ENCODE measurements at places on chromosomes 1 and 21.

DNA sequence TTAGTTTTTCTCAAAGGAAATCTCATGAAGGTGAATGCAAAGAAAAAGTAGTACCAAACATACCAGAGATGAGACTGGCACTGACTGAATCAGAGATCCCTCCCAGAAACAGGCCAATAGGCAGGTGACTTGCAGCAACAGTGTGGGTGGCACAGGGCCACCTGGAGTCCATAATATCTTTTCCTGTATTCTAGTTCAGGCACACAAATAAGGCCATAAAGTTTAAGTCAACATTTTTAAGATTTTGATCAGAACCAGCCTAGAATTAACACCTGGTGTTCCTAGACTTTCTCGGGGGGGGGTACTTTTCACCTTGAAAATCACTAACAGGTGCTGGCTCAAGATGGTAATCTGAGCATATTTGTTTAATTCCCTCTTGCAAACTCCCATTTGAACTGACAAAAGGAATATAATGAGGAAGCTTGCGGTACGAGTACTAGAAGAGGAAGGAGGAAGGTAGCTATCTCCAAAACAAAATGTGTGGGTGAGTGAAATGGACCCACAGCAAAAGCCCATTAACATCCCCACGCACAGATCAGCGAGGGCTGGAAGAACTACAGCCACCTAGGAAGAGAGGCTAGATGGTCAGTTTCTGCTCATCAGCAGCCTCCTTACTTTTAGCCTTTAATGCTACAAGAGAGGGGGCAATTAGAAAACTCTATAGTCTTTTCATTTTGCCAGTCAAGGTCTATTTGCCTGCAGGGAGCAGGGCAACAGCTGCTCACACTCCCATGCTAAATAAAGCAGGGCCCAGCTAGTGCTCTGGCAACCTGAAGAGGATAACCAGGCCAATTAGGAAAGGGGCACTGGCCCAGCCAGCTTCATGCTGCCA, 18.9 kb downstream of the SDE2 start:
- DNase-seq, result no peak

DNA sequence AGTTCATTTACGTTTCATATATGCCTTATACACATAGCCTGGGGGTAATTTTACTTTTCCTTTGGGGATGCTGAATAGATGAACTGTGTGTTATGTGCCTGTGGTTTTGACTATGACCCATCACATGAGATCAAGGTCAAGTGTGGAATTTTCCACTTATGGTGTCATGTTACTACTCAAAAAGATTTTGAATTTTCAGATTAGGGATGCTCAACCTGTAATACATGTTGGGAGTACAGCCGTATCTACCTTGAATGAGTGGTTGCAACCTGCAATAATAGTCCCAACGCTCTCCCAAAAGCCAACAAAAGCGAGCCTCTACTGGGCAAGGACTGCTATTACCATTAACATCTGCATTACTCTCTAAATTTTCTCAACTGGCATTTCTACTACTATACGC, 68.5 kb upstream of the SDC3 start:
- peak; percentile 9 for DNase-seq

- DNase-seq, result no peak
Observed at GRCh38 chr21:26438976-26439375, 134.1 kb downstream of the CYYR1 start.

- peak; percentile 39 for DNase-seq
Observed at GRCh38 chr1:232951180-232951579, 769 bp downstream of the NTPCR start.

- no peak for DNase-seq
Observed at GRCh38 chr1:3515774-3516480, 61.5 kb downstream of the ARHGEF16 start.

GRCh38 chr1:225817611-225818061, 7.7 kb downstream of the EPHX1 start:
- DNase-seq, result peak; percentile 94

- no peak for DNase-seq
Observed at GRCh38 chr1:16449666-16450065, 9.1 kb downstream of the NECAP2 start.

DNA sequence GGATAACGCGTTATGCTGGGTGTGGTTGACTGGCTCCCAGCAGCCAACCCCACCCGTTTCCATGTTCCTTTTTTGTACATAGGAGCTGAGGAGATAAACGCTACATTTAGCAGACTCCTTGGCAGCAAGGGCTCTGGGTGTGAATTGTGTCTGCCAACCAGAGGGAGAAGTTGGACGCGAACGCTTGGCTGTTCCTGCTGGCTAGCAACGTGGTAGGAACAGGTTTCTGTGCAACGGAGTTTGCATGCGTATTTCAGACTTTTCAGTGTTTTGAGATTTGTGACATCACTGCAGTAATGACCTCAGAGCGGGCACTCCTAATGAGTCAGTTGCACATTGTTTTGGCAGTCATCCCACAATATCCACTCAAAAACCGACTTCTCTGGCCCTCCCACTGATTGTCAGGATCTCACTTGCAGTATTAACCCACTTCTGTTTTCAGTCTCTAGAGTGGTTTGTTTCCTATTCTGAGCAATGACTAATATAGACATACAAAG, 98.7 kb upstream of the RGS1 start:
- no peak for DNase-seq

- no peak for DNase-seq
Observed at GRCh38 chr1:56074007-56074651, 505.2 kb downstream of the PLPP3 start.

DNA sequence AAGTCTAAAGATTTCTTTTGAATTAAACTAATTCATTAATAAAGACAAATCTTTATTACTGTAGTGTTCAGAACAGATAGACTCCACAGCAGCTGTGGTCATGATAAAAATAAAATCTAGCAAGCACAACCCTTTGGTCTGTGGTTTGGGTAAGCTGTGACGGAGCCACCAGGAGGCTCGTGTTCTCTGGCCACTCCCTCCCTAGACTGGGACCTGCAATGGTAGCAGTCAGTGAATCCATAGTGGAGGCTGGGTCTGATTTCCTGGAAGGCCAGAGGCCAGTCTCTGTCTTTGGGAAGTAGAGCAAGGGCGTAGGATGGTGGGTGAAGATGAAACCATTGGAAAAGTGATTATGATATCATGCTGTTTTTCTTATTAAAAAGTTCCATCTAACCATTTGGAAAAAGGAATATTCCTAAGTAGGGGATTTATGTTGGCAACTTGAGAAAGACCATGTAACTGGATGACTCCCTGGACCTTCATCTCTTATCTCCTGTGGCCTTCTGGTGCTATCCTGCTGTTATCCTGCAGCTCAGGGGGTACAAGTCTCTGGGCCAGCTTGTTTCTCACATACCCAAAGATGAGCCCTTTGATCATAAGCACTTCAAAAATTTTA, 39.0 kb downstream of the TENT5C start:
- DNase-seq, result no peak

- DNase-seq, result no peak
Observed at GRCh38 chr1:85047144-85047471, 1.2 kb downstream of the MCOLN3 start.

DNA sequence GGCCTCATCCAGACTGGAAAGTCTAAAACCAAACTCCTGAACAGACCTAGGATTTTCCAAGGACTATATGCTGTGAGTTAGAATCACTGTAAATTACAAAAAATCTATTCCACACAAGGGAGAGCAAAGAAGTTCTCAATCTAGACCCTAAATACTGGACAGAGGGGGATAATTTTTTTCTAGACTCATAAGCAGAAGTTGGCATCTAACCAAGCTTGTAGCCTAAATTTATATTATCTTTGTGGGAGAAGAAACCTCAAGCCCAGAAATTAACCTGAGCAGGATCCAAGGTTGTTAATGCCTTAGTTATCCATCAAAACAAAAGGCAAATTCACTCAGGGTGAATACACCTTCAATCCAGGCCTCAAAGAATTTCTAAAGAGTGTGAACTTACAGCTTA, 290.2 kb downstream of the SMYD3 start:
- DNase-seq, result no peak

DNA sequence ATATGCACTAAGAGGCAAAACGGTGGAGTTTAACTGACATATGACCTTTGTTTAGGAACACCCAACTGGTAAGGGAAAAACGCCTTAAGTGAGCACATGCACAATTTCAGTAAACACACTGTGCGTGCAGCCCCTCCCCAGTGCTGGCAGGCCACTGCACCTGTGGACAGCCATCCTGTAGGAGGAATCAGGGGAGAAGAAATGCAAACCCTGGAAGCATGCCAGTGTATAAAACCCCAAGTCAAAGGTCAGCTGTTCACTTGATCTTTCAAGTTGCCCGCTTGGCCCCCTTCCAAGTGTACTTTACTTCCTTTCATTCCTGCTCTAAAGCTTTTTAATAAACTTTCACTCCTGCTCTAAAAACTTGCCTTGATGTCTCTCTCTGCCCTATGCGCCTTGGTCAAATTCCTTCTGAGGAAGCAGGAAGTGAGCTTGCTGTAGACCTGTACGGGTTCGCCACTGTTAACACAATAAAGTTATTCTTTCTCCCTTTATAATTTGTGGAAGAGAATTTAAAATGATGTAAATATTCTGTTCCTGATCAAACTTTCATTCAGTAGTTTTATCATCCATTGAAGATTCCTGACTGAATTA, 31.8 kb downstream of the USP25 start:
- no peak for DNase-seq

DNA sequence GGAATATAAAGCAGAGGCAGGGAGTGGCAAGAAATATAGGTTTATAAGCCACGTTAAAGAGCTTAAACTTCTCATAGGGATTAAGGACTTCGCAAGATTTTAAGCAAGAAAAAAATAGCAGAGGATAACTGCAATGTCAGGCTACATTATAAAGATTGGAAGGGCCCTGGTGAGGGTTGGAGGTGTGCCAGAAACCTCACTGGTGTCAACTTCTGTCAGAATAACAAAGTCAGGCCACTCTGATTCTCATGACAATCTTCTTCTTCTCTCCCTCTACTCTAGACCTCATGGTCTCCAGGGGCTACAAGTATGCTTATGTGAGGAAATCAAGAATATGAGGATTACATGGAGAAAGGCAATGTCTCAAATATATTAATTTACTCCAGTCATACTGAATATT, 32.6 kb upstream of the FMO2 start:
- DNase-seq, result no peak

GRCh38 chr1:8294170-8294697, 23.7 kb upstream of the SLC45A1 start:
- DNase-seq, result no peak

GRCh38 chr1:112284796-112285195, 111.2 kb upstream of the CTTNBP2NL start:
- no peak for DNase-seq

- no peak for DNase-seq
Observed at GRCh38 chr1:218587900-218588299, 242.8 kb downstream of the TGFB2 start.

DNA sequence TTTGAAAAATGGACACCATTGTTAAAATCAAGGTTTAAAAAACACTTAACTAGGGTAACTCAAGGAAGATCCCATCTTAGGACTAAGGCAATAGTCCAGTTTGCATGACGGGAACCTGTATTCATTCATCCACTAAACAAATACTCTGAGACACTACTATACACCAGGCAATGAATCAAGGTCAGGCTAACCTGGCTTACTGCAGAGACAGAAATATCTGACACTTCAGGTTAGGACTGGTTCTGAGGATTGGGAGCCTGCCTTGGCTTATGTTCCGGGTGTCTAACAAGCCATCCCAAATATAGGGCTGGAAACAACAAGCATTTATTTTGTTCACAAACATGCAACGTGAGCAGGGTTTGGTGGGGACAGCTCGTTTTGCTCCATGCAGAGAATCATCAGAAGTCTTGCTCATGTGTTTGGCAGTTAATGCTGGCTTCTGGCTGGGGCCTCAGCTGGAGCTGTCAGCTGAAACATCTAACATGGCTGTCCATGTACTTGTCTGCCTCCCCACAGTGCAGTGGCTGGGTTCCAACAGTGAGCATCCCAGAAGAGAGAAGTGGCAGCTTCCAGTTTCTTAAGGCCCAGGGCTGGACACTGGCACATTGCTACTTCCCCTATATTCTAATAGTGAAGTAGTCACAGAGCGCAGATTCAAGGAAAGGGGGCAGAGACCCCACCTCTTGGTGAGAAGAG, 37.0 kb upstream of the CAMK1G start:
- no peak for DNase-seq

GRCh38 chr21:26194811-26195251, 24.3 kb upstream of the APP start:
- no peak for DNase-seq

DNA sequence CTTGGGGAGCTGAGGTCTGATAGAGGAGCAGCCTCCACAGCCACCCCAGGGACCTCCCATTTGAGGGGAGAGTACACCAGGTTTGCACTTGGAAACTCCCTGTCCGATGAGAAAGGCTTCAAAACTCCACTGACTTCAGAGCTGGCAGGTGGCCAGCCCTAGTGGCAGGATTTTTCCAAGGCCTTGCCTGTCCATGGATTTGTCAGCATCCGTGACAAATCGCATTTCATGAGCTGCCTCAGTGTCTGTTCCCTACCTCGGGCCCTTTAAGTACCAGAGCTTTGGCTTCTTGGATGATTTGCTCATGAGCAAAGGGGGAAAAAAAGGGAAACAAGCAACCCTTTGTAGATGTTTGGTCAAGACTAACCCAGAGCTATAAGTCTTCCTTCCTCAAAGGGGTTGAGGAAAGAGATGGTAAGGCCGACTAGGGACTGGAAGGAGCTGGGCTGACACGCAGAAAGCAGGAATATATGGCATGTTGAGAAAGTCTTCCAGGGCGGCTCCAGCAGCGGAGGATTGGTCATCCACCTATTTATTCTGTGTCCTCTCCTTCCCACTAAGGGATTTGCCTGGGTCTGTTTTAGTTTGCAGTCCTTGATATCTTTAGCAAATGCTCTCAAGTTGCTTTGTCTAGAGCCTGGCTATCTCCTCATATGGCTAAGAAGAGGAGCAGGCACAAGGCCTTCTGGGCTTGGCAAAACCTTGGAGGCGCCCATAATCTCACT, 2.7 kb upstream of the HSPG2 start:
- DNase-seq, result peak; percentile 65

- DNase-seq, result no peak
Observed at GRCh38 chr1:218591966-218592365, 246.8 kb downstream of the TGFB2 start.

- no peak for DNase-seq
Observed at GRCh38 chr1:45012639-45013278, 705 bp downstream of the UROD start.

GRCh38 chr21:41570791-41571355, 62.9 kb upstream of the TMPRSS2 start:
- no peak for DNase-seq

GRCh38 chr1:239287296-239287695, 99.1 kb upstream of the CHRM3 start:
- DNase-seq, result no peak

DNA sequence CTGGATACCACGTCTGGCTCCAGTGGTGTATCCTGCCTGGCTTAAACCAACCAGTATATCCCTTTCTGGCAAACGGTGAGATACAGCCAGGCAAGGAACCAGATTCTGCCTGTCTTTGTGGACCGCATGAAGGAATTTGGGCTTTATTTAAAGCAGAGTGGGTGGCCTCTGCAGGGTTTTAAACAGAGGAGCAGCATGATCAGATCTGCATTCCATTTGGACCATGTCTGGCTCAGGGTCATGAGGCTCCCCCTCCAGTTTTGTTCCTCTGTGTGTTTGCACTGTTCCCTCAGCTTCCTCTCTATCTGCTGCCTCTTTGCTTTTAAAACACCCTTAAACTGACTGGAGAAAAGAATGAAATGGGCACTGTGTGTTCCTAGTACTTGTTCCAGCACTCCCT, 195.0 kb downstream of the GIPC2 start:
- DNase-seq, result no peak

- peak; percentile 4 for DNase-seq
Observed at GRCh38 chr21:25385911-25386474, 221.3 kb downstream of the MRPL39 start.

- DNase-seq, result no peak
Observed at GRCh38 chr1:209291715-209292114, 291.8 kb upstream of the CAMK1G start.

GRCh38 chr21:39568361-39568760, 44.4 kb upstream of the B3GALT5 start:
- DNase-seq, result no peak
